ENCODE measurements at places on chromosomes 11 and 22. TPM values are rescaled to one million over a fixed set of nuclear protein-coding genes. Genes with fewer than 3 reads are reported as not detected.

GRCh38 chr22:45574069-45574703 is 71.5 kb downstream of the FBLN1 start:
- no peak overlapping the region for H3K4me3 ChIP-seq
- no peak for DNase-seq
- H3K27me3 ChIP-seq: no peaks in the 10 kb centered on the region
- no peak overlapping the region for H3K27ac ChIP-seq

DNA sequence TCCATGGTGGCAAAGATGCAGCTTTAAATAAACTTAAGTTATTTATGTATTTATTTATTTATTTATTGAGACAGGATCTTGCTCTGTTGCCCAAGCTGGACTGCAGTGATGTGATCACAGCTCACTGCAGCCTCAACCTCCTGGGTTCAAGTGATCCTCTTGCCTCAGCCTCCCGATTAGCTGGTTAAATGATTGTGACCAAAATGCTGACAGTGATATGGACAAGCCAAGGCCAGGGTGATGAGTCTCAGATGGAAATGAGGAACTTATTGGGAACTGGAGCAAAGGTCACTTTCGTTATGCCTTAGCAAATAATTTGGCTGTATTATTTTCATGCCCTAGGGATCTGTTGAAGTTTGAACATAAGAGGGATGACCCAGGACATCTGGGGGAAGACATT is 9.3 kb upstream of the LRP5 start:
- DNase-seq: no peak
- peak overlapping the region; percentile 28 for H3K27ac ChIP-seq

GRCh38 chr11:76257074-76257719 is 50.9 kb upstream of the WNT11 start:
- no peaks in the 10 kb centered on the region for H3K36me3 ChIP-seq
- H3K27me3 ChIP-seq: peaks cover 8% of the 10 kb centered on the region
- peaks cover 14% of the 10 kb centered on the region for H3K4me1 ChIP-seq
- DNase-seq: no peak
- H3K4me3 ChIP-seq: no peak overlapping the region
- H3K27ac ChIP-seq: no peak overlapping the region

- H3K36me3 ChIP-seq: no peaks in the 10 kb centered on the region
- H3K4me3 ChIP-seq: no peak overlapping the region
- peaks cover 26% of the 10 kb centered on the region for H3K4me1 ChIP-seq
- H3K27ac ChIP-seq: peak overlapping the region; percentile 69
- peak; percentile 52 for DNase-seq
- H3K27me3 ChIP-seq: no peaks in the 10 kb centered on the region
Measured at GRCh38 chr11:35598254-35599125, 19.8 kb upstream of the FJX1 start.

DNA sequence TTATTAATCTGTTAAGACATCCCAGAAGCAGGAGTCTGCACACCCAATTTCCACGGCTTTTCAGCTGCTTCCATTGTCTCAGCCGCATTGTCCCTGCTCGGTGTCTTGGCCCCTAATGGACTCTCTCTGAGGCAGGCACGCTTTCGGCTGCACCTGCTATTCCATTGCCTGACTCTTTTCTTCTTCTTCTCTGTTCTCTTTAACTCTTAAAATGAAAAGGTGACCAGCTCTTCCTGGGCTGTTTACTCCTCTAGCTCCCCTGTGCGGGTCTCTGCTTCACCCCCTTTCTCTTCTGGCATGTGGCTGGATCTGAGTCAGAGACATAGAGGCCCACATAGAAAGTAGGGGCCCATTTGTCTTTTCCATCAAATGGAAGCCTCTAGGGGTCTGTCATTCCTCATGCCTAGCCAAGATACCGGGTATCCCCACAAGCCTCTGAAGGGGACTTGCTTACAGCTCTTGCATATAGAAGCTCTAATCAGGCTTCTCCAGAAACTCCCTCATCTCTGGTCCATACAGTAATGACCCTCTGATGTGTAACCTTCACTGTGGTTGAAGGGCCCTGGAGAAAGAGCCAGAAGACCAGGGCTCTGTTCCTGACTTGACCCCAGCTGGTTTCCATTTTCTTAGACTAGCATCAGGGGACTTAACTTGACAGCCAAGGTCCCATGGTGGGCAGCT is 243.9 kb downstream of the ST3GAL4 start:
- H3K4me1 ChIP-seq: no peaks in the 10 kb centered on the region
- no peak overlapping the region for H3K27ac ChIP-seq
- H3K27me3 ChIP-seq: peaks cover 100% of the 10 kb centered on the region
- no peak overlapping the region for H3K4me3 ChIP-seq
- no peak for DNase-seq

Gene ABCC8
- not detected for total RNA-seq

Gene CEP126
- 2.5 TPM for total RNA-seq

DNA sequence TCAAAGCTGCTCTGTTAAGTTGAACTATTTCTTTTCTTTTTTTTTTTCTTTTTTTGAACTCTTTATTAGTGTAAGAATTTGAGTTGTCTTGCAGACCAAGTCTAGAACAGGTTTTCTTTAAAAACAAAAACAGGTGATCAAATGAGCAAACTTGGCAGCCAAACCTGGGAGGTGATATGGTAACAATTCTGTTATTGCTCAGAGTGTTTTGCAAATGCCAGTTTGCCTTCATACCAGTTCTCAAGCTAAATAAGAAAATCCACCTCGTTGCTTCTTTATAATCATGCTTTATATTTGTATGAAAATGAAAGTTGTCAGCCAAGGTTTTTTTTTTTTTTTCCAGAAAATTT is 76.9 kb downstream of the DEPDC5 start:
- peak; percentile 2 for DNase-seq
- H3K4me3 ChIP-seq: no peak overlapping the region
- peaks cover 23% of the 10 kb centered on the region for H3K4me1 ChIP-seq
- no peaks in the 10 kb centered on the region for H3K27me3 ChIP-seq
